ENCODE measurements at places on chromosomes 6 and 20. TPM values are rescaled to one million over a fixed set of nuclear protein-coding genes. Genes with fewer than 3 reads are reported as not detected.

GRCh38 chr6:26445934-26446667, 5.8 kb downstream of the BTN3A3 start:
- H3K27ac ChIP-seq = no peak overlapping the region
- no peak for DNase-seq
- peaks cover 7% of the 10 kb centered on the region for H3K36me3 ChIP-seq
- H3K4me1 ChIP-seq = no peaks in the 10 kb centered on the region
- H3K4me3 ChIP-seq = no peak overlapping the region

DNA sequence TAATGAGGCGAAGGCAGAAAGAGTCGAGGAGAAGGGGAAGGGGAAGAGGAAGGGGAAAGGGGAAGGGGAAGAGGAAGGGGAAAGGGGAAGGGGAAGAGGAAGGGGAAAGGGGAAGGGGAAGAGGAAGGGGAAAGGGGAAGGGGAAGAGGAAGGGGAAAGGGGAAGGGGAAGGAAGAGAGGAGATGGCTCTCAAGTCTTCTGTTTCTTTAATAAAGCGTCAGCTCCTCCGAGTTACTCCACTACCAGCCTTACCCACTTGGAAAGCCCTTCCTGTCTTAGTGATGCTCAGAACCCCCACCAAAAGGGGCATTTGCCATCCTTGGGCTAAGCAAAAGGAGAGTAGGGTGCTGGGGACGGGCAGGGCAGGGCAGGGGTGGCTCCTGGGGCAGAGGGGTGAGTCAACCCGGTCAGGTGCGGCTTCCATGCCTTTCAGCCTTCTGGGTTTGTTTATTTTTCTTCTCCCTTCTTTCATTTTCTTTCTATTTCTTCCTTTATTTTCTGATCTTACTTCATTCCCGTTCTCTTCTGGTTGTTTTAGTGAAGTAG, 476 bp upstream of the CLIC5 start:
- H3K36me3 ChIP-seq = peaks cover 5% of the 10 kb centered on the region
- H3K27me3 ChIP-seq = peaks cover 45% of the 10 kb centered on the region
- peaks cover 7% of the 10 kb centered on the region for H3K4me1 ChIP-seq
- H3K4me3 ChIP-seq = no peak overlapping the region
- H3K27ac ChIP-seq = no peak overlapping the region

The FAM184A gene
- 2.2 TPM for total RNA-seq

DNA sequence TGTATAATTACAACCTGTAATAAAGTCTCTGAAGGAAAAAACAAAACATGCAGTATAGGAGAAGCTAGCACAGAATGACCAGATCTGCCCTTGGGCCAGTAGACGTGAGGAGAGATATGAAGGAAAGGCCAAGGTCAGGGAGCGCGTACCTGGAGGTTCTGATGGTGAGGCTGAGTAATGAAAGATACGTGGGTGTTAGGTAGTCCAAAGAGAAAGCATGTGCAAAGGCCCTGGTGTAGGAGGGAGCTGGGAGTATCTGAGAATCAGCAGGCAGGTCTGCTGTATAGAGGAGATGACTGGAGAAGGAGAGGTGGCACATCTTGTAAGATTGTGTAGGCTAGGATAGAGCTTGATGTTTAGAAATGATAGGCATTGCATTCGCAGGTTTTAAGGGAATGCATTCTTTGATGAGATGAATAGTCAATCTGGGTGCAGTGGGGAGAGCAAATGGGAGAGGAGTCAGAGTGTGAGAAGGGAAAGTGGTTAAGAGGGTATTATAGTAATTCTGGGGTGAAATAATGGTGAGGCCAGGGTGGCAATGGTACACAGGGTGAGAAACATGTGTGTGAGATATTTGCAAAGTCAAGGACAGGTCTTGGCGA, 15.9 kb upstream of the TFB1M start:
- no peak overlapping the region for H3K27ac ChIP-seq
- H3K4me1 ChIP-seq = peaks cover 6% of the 10 kb centered on the region
- H3K36me3 ChIP-seq = no peaks in the 10 kb centered on the region

DNA sequence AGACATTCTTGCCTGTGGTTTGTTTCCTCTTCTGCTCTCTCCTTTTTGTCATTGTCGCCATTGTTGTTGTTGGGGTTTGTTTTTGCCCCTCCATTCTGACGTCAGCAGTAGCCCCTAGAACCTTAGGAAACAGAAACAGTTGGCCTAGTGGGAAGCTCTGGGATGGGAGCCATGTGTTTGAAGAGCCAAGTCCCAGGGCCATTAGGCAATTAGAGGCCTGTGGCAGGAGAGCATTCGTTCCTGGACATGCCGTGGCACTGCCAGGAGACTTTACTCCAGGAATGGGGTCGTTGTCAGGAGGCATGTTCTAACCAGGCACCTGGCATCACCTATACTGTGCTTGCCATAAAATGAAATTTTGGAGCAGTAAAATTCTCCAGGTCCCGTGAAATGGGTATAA, 39.7 kb downstream of the PPARD start:
- H3K27ac ChIP-seq = no peak overlapping the region
- H3K4me1 ChIP-seq = no peaks in the 10 kb centered on the region
- H3K27me3 ChIP-seq = no peaks in the 10 kb centered on the region
- peaks cover 7% of the 10 kb centered on the region for H3K36me3 ChIP-seq
- H3K4me3 ChIP-seq = no peak overlapping the region

The ADTRP gene
- total RNA-seq = 25.3 TPM

The PHF10 gene
- total RNA-seq = 27.2 TPM

DNA sequence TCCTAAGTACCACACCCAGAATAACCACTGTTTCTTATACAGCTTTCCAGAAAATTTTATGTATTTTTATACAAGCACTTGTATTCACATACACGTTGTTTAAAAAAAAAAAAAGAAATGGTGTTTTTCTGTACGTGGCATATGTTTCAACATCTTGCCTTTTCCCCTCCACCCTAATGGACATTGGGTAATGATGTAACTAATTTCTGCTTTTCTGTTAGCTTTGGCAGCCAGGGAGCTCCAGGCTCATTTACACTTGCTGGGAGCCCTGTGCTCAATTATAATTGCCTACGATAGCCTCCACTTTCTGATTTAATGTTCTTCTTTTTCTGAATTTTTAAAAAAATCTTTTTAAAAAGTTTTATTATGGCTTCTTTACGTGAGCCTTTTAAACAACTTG, 352.4 kb downstream of the UTRN start:
- no peaks in the 10 kb centered on the region for H3K4me1 ChIP-seq
- H3K27ac ChIP-seq = no peak overlapping the region

The RAET1L gene
- 1.2 TPM for total RNA-seq

GRCh38 chr6:166333172-166333995, 9.0 kb downstream of the SFT2D1 start:
- no peak overlapping the region for H3K4me3 ChIP-seq
- no peaks in the 10 kb centered on the region for H3K27me3 ChIP-seq
- no peak for DNase-seq
- peaks cover 19% of the 10 kb centered on the region for H3K4me1 ChIP-seq

The HSD17B8 gene
- 26.6 TPM for total RNA-seq

GRCh38 chr20:47300071-47300470, 56.4 kb downstream of the ZMYND8 start:
- no peaks in the 10 kb centered on the region for H3K27me3 ChIP-seq
- peak overlapping the region; percentile 23 for H3K27ac ChIP-seq
- DNase-seq = no peak
- H3K4me3 ChIP-seq = no peak overlapping the region
- peaks cover 100% of the 10 kb centered on the region for H3K36me3 ChIP-seq
- peaks cover 15% of the 10 kb centered on the region for H3K4me1 ChIP-seq

The AIF1 gene
- not detected for total RNA-seq

The SLC22A7 gene
- total RNA-seq = not detected

DNA sequence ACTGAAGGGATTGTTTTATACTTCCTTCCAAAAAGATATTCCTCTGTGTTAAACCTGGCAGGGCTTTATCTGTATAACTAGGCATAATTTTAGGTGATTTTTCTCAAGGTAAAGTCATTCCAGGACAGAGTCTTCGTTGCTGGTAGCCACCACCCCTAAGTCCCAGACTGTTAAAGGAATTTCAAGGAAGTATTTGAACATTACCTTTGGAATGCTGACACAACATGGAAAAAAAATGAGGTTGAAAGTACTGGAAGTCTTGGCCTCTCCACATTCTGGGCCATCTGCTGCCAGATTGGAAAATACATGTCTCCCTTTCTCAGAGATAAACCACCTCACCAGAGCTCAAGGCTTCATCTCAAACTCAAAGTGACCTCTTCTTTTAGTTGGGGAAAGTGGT, 27.0 kb upstream of the ETV7 start:
- H3K27ac ChIP-seq = no peak overlapping the region
- peaks cover 14% of the 10 kb centered on the region for H3K27me3 ChIP-seq
- no peak for DNase-seq
- H3K36me3 ChIP-seq = no peaks in the 10 kb centered on the region
- no peak overlapping the region for H3K4me3 ChIP-seq

GRCh38 chr6:142913511-142914047, 31.4 kb downstream of the HIVEP2 start:
- peaks cover 16% of the 10 kb centered on the region for H3K36me3 ChIP-seq
- no peak overlapping the region for H3K4me3 ChIP-seq
- H3K27me3 ChIP-seq = no peaks in the 10 kb centered on the region
- peaks cover 20% of the 10 kb centered on the region for H3K4me1 ChIP-seq
- H3K27ac ChIP-seq = no peak overlapping the region

- DNase-seq = no peak
- peaks cover 5% of the 10 kb centered on the region for H3K36me3 ChIP-seq
- no peaks in the 10 kb centered on the region for H3K27me3 ChIP-seq
- peaks cover 26% of the 10 kb centered on the region for H3K4me1 ChIP-seq
These were observed 451.8 kb downstream of the COL12A1 start for GRCh38 chr6:74753883-74754600.

The CLIC5 gene
- total RNA-seq = not detected

The RSPO3 gene
- total RNA-seq = not detected

DNA sequence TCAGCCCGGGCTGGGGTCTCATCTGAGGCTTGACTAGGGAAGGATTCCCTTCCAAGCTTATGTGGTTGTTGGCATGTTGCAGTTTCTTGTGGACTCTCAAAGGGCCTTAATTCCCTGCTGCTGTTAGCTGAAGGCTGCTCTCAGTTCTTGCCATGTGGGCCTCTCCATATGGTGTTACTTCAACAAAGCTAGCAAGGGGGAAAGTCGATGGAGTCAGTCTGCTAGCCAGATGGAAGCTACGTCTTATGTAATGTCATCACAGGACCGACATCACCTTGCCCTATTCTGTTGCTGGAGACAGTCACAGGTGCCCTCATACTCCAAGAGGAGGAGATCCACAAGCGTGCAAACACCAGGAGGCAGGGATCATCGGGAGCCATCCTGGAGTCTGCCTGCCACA, 43.3 kb upstream of the ARMC2 start:
- DNase-seq = no peak
- no peak overlapping the region for H3K4me3 ChIP-seq
- no peaks in the 10 kb centered on the region for H3K4me1 ChIP-seq
- H3K27ac ChIP-seq = no peak overlapping the region
- H3K36me3 ChIP-seq = peaks cover 6% of the 10 kb centered on the region

GRCh38 chr6:113980937-113981554, 10.1 kb upstream of the HDAC2 start:
- H3K27me3 ChIP-seq = no peaks in the 10 kb centered on the region
- peaks cover 5% of the 10 kb centered on the region for H3K36me3 ChIP-seq
- H3K27ac ChIP-seq = no peak overlapping the region
- H3K4me3 ChIP-seq = no peak overlapping the region
- DNase-seq = peak; percentile 25

DNA sequence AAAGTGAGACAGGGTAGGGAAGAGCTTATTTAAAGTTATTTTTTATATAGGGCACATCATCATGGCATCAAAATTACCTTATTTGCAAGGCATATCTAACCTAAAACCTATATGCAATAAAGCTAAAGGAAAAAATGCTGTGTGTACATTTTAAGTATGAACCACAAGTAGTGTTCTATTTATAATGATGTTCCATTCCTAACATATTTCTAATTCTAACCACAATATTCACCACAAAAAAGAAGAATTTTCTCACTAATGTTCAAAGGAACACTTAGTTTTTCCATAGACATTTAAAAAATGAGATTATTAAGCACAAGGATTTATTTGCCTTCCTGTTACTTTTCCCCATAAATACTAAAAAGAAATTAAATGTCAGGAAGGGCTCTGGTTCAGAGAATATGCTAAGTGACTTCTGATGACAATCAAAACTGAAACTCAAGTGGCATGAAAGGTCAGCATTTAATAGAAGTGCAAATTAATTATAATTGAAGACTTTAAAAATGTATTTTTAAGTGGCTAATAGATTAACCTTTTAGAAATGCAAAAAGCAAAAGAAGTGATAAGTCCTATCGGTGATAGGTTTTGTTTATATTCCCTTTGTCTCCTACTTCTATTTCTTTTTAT, 25.1 kb downstream of the GPR63 start:
- DNase-seq = no peak
- peaks cover 15% of the 10 kb centered on the region for H3K27me3 ChIP-seq
- no peak overlapping the region for H3K27ac ChIP-seq
- H3K4me3 ChIP-seq = no peak overlapping the region

The FOXQ1 gene
- 5.6 TPM for total RNA-seq

The BTNL2 gene
- not detected for total RNA-seq

- H3K4me3 ChIP-seq = no peak overlapping the region
- H3K4me1 ChIP-seq = no peaks in the 10 kb centered on the region
- H3K36me3 ChIP-seq = no peaks in the 10 kb centered on the region
These were observed 207.1 kb downstream of the ERMARD start for GRCh38 chr6:169958510-169958909.

GRCh38 chr6:149031859-149032598, 285.2 kb downstream of the UST start:
- peak; percentile 96 for DNase-seq
- H3K27me3 ChIP-seq = no peaks in the 10 kb centered on the region
- H3K4me1 ChIP-seq = peaks cover 46% of the 10 kb centered on the region
- H3K36me3 ChIP-seq = no peaks in the 10 kb centered on the region
- peak overlapping the region; percentile 71 for H3K4me3 ChIP-seq

- H3K27ac ChIP-seq = no peak overlapping the region
- H3K27me3 ChIP-seq = peaks cover 79% of the 10 kb centered on the region
- H3K4me1 ChIP-seq = peaks cover 4% of the 10 kb centered on the region
- no peak for DNase-seq
- H3K36me3 ChIP-seq = no peaks in the 10 kb centered on the region
These were observed 59.0 kb upstream of the AFDN start for GRCh38 chr6:167767715-167768107.

DNA sequence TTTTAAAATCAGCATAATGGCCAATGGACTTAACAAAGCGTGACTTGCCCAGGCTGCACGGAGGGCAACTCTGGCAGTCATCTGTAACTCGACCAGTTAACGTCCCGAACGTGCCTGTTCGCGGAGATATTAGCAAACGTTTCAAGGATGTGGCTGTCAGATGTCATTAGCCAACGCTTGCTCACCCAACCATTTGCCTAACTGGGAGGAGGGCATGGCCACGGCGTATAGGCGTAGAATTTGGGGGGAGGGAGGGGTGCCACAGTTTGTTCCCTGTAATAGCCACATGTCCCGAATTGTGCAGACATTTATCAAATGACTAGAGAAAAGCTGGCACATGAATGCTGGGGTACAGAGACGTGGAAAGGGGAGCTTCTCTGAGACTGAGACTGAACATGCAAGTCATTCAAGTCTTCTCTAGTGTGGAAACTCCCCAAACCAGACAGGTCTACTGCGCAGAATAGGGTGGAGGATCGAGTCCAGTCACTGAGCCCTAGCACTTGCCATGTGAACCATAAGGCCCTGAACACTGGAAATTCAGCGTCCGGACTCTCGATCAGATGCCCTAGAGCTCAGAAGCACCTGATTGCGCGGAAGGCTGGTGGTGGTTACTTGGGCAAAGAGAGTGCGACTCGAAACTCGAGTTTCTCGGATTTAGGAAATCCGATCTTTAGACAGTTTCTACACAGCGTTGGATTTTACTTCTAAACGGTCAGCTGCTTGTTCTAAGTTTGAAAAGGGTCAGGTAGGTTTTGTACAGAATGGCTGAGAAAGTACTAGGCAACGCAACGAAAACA, 32.6 kb downstream of the TFAP2B start:
- H3K4me1 ChIP-seq = no peaks in the 10 kb centered on the region
- DNase-seq = no peak
- H3K4me3 ChIP-seq = no peak overlapping the region
- H3K27me3 ChIP-seq = peaks cover 11% of the 10 kb centered on the region

Measured in MCF 10A (cell line).